ENCODE measurements at places on chromosomes 12 and 14. TPM values are rescaled to one million over a fixed set of nuclear protein-coding genes. Genes with fewer than 3 reads are reported as not detected.
A peak's percentile ranks its signal among the peaks of the same experiment; 100 is the strongest.

LRRC10 gene
- not detected for total RNA-seq

RNASE3 gene
- not detected for total RNA-seq

KRT6A gene
- total RNA-seq = not detected

NXPH4 gene
- not detected for total RNA-seq

FAM181A gene
- not detected for total RNA-seq

OVCH1 gene
- total RNA-seq = 0.21 TPM

MYF5 gene
- not detected for total RNA-seq

KLRC3 gene
- not detected for total RNA-seq

- DNase-seq = no peak
- no peaks in the 10 kb centered on the region for H3K4me1 ChIP-seq
- no peaks in the 10 kb centered on the region for H3K27me3 ChIP-seq
- peak overlapping the region; percentile 28 for H3K4me3 ChIP-seq
- H3K27ac ChIP-seq = peak overlapping the region; percentile 61
- no peaks in the 10 kb centered on the region for H3K36me3 ChIP-seq
Observed at GRCh38 chr12:9868311-9868801, 798 bp downstream of the CLEC2B start.

- H3K4me3 ChIP-seq = no peak overlapping the region
- H3K27ac ChIP-seq = peak overlapping the region; percentile 62
- DNase-seq = no peak
- no peaks in the 10 kb centered on the region for H3K4me1 ChIP-seq
- peaks cover 5% of the 10 kb centered on the region for H3K36me3 ChIP-seq
Observed at GRCh38 chr14:103427485-103428443, 42.5 kb downstream of the MARK3 start.

- H3K4me3 ChIP-seq = no peak overlapping the region
- no peak overlapping the region for H3K27ac ChIP-seq
- no peaks in the 10 kb centered on the region for H3K36me3 ChIP-seq
- no peak for DNase-seq
- H3K4me1 ChIP-seq = no peaks in the 10 kb centered on the region
- H3K27me3 ChIP-seq = no peaks in the 10 kb centered on the region
Observed at GRCh38 chr12:92065639-92066038, 80.0 kb downstream of the BTG1 start.

DNA sequence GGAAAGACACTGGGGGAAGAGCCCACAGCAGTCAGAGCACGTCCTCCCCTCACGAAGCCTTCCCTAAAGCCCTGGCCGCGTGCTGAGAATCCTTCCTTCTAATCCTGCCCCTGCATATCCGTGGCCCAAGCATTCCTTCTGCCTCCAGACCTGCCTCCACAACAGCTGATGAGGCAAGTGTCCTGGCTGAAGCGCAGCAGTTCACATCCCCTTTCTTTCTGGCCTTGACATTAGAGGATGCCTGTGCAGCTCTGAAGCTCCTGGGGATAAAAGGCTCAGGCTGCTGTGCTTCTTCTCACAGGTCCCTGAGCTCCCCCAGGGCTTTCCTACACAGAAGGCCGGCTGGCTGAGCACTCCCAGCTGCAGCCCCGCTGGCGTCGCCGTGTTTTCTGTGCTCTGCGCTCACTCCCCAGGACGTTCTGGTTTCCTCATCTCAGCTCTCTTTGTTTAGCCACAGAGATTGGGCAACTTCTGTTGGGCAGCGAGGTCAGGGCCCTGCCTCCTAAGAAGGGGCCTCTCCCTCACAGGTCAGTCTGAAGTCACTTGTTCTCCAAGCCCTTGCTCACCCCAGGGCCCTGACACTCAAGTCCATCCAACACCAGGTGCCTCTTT lies 45.8 kb downstream of the NINJ2 start:
- no peaks in the 10 kb centered on the region for H3K4me1 ChIP-seq
- no peak overlapping the region for H3K27ac ChIP-seq
- DNase-seq = peak; percentile 22
- no peaks in the 10 kb centered on the region for H3K27me3 ChIP-seq
- no peak overlapping the region for H3K4me3 ChIP-seq

- H3K36me3 ChIP-seq = no peaks in the 10 kb centered on the region
- H3K4me1 ChIP-seq = peaks cover 19% of the 10 kb centered on the region
- DNase-seq = no peak
Observed at GRCh38 chr12:32398181-32398580, 1.2 kb upstream of the FGD4 start.

DNA sequence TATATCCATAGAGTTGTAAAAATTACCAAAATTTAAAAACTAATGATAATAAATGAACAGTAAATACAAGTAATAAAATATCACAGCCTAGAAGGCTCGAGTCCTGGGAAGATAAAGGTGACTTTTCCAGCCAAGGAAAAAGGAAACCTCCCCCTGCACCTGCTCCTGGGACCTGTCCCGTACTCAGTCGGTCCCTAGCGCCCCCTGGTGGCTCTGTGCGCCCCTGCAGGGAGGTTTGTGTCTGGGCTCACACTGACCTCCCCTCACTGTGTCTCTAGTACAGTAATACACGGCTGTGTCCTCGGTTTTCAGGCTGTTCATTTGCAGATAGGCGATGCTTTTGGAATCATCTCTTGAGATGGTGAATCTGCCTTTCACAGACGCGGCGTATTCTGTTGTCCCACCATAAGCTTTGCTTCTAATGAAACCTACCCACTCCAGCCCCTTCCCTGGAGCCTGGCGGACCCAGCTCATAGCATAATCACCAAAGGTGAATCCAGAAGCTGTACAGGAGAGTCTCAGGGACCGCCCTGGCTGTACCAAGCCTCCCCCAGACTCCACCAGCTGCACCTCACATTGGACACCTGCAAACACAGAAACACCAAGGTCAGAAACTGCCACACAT lies 1030.4 kb downstream of the TMEM121 start:
- H3K4me1 ChIP-seq = no peaks in the 10 kb centered on the region
- H3K36me3 ChIP-seq = no peaks in the 10 kb centered on the region
- no peaks in the 10 kb centered on the region for H3K27me3 ChIP-seq
- H3K4me3 ChIP-seq = no peak overlapping the region
- no peak overlapping the region for H3K27ac ChIP-seq

DNA sequence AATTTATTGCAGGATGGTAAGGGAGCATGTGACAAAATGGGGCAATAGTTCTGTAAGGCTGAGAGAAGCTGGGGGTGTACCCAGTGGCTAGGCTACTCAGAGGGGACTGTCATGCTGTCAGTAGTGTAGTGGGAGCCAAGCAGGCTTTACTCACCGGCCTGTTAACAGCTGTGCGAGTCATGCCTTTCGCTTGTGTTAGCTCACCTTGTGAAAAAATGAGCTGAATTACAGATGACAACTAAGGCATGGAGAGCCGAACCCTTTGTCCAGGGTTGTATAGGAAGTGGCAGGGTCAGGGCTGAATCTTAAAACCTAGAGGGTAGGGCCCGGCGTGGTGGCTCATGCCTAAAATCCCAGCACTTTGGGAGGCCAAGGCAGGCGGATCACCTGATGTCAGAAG lies 37.9 kb downstream of the SH2B3 start:
- no peaks in the 10 kb centered on the region for H3K36me3 ChIP-seq
- no peak overlapping the region for H3K4me3 ChIP-seq
- peak overlapping the region; percentile 61 for H3K27ac ChIP-seq
- H3K27me3 ChIP-seq = no peaks in the 10 kb centered on the region
- DNase-seq = no peak

DNA sequence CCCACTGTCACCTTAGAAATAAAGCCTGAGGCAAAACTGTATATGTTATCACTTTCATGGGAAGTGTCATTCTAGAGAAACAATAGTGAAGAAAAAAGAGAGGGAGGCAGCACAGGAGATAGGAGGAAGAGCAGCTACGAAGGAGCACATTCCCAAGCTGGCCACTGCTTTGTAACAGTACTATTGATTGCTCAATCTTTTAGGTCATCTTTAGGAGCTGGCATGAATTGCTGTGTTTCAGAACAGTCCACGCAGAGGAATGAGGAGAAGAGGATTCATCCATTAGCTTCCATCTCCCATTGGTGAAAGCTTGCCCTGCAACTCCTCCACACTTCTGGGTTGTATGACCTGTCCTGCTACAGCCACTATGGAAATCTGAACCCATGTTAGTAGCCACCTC lies 372.5 kb upstream of the DDHD1 start:
- no peaks in the 10 kb centered on the region for H3K4me1 ChIP-seq
- no peaks in the 10 kb centered on the region for H3K36me3 ChIP-seq
- no peak overlapping the region for H3K27ac ChIP-seq
- no peaks in the 10 kb centered on the region for H3K27me3 ChIP-seq
- H3K4me3 ChIP-seq = no peak overlapping the region

- peaks cover 22% of the 10 kb centered on the region for H3K4me1 ChIP-seq
- no peak for DNase-seq
- no peaks in the 10 kb centered on the region for H3K36me3 ChIP-seq
Observed at GRCh38 chr12:52539083-52539820, 13.7 kb downstream of the KRT71 start.

DNA sequence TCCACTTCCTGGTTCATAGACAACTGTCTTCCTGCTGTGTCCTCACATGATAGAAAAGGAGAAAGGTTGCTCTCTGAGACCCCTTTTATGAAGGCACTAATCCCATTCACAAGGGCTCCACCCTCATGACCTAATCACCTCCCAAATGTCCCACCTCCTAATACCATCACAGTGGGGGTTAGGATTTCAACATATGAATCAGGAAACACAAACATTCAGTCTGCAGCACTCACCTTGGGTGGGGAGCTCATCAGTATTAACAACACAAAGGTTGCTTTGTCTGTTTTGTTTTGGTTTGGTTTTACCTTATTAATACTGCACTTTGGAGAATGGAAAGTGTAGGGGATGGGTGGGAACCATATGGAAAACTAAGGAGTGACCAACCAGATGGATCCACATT lies 10.5 kb upstream of the SMCO2 start:
- no peaks in the 10 kb centered on the region for H3K36me3 ChIP-seq
- H3K27me3 ChIP-seq = no peaks in the 10 kb centered on the region
- H3K4me1 ChIP-seq = no peaks in the 10 kb centered on the region
- H3K27ac ChIP-seq = no peak overlapping the region
- H3K4me3 ChIP-seq = no peak overlapping the region

GRCh38 chr14:96307434-96307833 lies 51.4 kb downstream of the BDKRB1 start:
- no peaks in the 10 kb centered on the region for H3K27me3 ChIP-seq
- H3K27ac ChIP-seq = no peak overlapping the region
- H3K4me3 ChIP-seq = no peak overlapping the region
- no peaks in the 10 kb centered on the region for H3K4me1 ChIP-seq
- no peak for DNase-seq

DNA sequence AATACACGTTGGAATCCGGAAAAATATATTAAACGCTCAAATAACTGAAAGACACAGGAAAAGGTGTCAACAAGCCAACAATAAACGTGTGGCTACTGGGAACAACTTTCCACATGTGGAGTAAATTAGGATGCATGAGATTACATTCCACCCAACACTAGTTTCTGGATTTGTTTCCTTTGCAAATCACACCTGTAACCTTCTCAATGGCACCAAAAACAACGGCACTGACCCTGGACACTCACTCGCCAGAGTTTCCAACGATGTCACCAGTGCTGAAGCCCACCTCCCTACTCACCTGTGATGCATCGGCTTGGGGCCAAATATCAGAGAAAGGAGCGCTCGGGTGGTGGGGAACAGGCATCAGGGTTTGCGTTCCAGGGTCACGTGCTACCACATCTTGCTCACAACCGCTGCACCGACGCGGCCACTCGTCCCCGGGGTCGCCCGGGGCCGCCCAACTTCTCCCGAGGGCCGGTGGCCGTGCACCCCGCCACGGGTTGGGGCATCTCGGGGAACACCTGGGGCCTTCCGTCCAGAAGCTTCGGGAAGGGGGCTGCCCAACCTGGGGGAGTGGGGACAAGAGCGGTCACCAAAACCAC lies 629 bp downstream of the PRDM4 start:
- H3K36me3 ChIP-seq = peaks cover 18% of the 10 kb centered on the region
- H3K4me1 ChIP-seq = peaks cover 20% of the 10 kb centered on the region
- H3K4me3 ChIP-seq = peak overlapping the region; percentile 90
- H3K27me3 ChIP-seq = no peaks in the 10 kb centered on the region

DNA sequence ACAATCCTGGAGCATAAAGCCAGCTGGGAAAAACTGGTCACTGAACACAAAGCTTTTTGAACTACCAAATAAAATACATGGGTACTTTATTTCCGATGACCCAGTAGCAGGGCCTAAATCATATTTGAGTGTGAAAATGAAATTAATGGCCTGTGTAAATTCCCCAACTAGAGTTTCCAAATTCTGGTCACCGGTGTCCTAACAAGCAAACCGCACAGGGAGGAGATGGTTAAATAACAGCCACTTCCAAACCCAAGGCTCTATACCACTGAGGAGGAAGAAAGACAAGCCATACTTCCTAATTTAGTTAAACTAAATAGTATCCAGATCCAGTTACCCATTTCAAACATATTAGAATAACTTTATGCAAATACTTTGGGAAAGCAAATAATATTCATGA lies 40.1 kb upstream of the DUSP6 start:
- H3K4me3 ChIP-seq = no peak overlapping the region
- H3K27ac ChIP-seq = no peak overlapping the region
- DNase-seq = no peak

DNA sequence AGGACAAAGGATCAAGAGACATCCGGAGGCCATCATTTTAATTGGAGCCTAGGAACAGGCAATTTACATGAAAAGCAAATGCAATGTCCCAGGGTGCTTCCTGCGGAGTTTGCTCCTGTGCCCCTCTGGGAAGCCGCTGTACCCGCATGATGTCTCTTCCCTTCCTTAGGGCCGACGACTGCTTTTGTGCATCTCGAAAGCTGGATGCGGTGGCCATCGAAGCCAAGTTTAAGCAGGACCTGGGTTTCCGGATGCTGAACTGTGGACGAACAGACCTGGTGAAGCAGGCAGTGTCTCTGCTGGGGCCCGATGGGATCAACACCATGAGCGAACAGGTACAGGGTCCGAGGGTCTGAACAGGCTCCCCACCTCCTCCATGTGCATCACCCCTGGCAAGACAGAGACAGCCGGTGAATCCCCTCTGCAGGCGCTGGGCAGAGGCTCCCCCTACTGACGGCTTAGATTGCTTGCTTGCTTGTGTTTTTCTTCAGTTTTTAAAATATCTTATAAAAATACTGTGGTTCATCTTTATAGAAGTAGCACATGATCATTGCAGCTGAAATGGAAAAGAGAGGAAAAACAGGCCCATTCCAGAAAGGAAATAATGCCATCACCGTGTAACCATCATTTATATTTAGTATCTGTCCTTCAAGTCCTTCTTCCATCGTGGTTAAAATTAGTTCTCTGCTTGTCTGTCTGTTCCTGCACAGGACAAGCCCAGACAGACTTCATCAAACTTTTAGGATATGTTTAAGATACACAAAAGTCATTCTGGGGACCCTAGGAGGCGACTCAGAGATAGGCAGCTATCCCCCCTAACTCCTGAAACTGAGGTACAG lies 75.4 kb upstream of the PWP1 start:
- no peaks in the 10 kb centered on the region for H3K36me3 ChIP-seq
- no peak for DNase-seq
- H3K27me3 ChIP-seq = no peaks in the 10 kb centered on the region
- no peak overlapping the region for H3K27ac ChIP-seq
- H3K4me1 ChIP-seq = no peaks in the 10 kb centered on the region

GRCh38 chr12:110741341-110742095 lies 1.2 kb downstream of the PPP1CC start:
- H3K4me3 ChIP-seq = peak overlapping the region; percentile 96
- DNase-seq = peak; percentile 22
- H3K4me1 ChIP-seq = no peaks in the 10 kb centered on the region
- peaks cover under 1% of the 10 kb centered on the region for H3K36me3 ChIP-seq
- H3K27me3 ChIP-seq = no peaks in the 10 kb centered on the region

GRCh38 chr12:47747126-47747525 lies 11.6 kb downstream of the RAPGEF3 start:
- no peak overlapping the region for H3K27ac ChIP-seq
- no peak overlapping the region for H3K4me3 ChIP-seq
- H3K4me1 ChIP-seq = no peaks in the 10 kb centered on the region
- H3K27me3 ChIP-seq = no peaks in the 10 kb centered on the region
- H3K36me3 ChIP-seq = no peaks in the 10 kb centered on the region
- no peak for DNase-seq

All from tibial nerve (tissue), 4 donors.